Cortex of kidney (tissue), 1 donor: ENCODE measurements at places on chromosomes 12 and 14.

DNA sequence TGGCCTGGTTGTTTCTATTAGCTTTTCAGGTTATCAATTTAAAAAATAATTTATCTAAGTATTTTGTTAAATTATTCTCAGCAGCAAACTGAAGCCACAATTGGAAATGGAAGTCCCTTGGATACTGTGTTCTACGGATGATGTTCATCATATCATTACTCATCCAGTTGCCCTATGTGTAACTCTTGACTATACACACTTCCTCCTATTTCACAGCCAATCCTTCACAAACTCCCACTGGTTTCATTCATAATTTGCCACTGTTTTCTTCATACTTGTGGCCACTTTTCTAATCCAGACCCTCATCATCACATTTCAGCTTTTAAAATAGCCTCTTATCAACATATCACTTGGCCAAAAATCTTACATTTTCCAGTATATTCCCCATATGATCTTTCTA lies 84.0 kb downstream of the CATSPERB start:
- no peak for DNase-seq

DNA sequence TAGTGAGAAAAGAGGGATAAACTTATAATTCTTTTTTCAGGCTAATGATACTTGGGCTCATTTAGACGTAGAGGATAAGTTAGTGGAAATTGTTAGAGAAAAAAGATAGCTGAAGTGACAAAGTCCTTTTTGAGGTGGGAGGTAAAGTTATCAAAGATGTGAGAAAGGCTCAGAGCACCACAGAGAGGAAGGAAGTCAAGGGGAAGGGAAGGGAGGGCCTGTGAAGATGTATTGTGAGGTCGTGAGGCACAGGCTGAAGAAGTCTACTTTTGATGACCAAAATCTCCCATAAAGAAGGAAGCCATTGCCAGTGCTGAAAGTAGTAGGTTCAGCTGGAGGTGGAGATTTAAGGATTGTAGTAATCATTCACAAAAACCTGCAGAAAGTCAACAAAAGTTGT lies 19.4 kb upstream of the PTGDR start:
- no peak for DNase-seq

DNA sequence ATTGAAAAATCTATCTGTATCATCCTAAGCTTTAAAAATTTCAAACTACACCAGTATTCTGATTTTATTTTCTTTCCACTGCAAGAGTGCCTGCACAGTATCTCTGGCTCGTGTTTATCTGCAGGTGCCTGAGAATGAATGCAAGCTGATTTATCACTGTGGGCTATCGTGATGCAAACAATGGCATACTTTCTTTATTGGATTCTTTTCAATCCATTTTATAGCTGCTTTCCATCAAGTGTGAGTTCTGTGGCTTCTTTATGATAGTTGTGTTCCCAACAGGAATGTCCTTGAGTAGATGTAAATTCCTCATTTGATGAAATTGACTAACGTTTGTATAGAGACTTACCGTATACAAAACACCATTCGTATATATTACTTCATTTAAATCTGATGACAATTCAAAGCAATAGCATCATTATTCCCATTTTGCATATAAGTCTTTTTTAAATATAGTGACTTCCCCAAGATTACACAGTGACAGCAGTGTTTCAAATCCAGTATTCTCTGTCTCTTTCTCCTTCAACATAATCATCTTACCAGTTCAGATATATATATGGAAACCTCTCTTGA lies 160.3 kb upstream of the ABCD2 start:
- no peak for DNase-seq

GRCh38 chr12:19614601-19615383 lies 175.5 kb downstream of the AEBP2 start:
- no peak for DNase-seq

DNA sequence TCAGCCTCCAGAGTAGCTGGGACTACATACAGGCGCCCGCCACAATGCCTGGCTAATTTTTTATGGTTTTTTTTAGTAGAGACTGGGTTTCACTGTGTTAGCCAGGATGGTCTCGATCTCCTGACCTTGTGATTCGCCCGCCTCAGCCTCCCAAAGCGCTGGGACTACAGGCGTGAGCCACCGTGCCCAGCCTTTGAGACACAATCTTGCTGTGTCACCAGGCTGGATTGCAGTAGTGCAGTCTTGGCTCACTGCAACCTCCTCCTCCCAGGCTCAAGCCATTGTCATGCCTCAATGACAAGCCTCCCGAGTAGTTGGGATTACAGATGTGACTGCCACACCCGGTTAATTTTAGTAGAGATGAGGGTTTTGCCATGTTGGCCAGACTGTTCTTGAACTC lies 21.3 kb upstream of the STRN3 start:
- no peak for DNase-seq

GRCh38 chr14:103055695-103056094 lies 1.7 kb downstream of the CDC42BPB start:
- DNase-seq: no peak

- no peak for DNase-seq
Observed at GRCh38 chr12:106586803-106587684, 4.2 kb downstream of the RFX4 start.

DNA sequence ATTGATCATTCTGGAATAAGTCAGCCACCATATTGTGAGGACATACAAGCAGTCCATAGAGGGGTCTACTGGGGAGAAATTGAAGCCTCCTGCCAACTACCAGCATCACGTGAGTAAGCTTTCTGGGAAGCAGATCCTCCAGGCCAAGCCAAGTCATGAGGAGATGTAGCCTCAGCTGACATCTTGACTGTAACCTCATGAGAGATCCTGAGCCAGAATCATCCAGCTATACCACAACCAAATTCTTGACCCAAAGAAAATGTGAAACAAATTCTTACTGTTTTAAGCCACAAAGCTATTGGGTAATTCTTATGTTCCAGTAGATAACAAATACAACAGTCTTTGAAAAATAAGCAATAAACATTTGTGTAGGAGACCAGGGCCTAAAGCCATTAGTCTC lies 479.4 kb upstream of the DCN start:
- no peak for DNase-seq

GRCh38 chr14:95024380-95024779 lies 132.9 kb downstream of the DICER1 start:
- no peak for DNase-seq

- DNase-seq: no peak
Observed at GRCh38 chr12:54419088-54419887, at the start of gene ITGA5. Gene ITGA5, minus strand, starts transcription at chr12:54419266. Its CDS starts 68 bp downstream, at chr12:54419198.

GRCh38 chr12:46874642-46875041 lies 48.8 kb upstream of the SLC38A4 start:
- no peak for DNase-seq

GRCh38 chr12:54306925-54307741 lies 6.3 kb upstream of the NFE2 start:
- DNase-seq: no peak

DNA sequence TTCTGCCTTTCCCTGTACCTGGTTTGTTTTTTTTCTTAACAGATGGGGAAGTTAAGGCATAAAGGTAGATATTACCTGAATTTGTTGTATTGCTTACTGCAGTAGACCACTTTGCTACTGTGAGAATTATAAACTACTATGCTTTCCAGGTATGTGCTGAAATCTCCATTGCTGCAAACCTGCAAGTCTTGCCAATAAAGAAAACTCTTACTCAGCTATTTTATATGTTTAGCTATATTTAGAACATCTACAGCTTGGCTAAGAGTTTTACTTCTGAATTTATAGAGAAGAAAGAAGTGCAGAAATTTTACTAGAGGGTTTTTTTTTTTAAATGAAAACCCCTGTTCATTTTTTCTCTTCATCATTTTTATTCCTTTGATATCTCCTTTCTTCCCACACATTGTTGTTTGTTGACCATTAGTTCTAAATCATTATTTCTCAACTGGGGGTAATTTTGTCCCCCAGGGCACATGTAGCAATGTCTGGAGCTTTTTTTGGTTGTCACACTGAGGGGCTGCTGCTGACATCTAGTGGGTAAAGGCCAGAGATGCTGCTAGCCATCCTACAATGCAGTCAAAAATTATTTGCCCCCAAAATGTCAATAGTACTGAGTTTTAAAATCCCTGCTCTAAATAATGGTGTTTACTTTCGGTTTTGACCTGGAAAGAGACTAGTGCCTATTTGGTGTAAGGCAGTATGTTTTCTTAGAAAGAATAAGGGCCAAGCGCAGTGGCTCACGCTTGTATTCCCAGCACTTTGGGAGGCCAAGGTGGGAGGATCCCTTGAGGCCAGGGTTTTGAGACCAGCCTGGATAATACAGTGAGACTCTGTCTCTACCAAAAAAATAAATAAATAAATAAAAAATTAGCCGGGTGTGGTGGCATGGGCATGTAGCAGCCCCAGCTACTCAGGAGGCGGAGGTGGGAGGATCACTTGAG lies 48.6 kb downstream of the PCNX1 start:
- DNase-seq: no peak

DNA sequence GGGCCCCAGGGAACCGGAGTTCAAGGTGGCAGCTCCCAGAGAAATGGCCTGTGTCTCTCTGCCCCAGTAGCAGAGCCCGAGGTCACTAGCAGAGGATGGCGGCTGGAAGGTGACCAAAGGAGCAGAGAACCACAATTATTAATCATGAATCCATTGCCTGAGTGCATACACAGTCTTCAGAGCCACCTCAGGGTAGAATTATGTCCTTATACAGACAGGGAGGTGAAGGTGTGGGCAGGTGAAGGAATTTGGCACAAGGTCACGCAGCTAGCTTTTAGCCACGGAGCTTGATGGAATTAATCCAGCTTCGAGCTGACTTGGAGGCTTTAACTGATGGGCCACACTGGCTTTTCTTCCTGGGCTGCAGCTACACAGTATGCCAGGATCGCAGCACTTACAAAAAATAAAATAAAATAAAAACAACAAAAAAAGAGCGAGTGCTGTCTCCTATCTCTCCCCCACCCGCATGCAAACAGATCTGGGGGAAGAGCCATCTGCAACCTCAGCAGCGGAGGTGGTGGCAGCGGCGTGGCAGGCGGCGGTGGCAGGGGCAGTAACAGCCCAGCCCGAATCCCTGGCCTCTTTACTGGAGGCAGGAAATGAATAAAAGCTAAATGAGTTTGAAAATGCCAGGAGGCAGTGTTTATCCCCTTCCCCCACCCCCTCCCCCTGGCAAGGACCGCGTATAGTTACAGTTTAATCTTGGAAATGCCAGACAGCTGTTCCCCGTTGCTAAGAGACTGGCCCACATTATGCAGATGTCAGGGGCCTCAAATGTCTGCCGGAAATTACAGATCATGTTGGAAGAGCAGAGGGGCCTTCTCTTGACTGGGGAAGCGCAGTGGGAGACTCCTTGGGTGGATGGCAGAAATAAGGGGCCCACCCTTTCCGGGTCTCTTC lies 93.5 kb downstream of the LRRC74A start:
- DNase-seq: no peak

DNA sequence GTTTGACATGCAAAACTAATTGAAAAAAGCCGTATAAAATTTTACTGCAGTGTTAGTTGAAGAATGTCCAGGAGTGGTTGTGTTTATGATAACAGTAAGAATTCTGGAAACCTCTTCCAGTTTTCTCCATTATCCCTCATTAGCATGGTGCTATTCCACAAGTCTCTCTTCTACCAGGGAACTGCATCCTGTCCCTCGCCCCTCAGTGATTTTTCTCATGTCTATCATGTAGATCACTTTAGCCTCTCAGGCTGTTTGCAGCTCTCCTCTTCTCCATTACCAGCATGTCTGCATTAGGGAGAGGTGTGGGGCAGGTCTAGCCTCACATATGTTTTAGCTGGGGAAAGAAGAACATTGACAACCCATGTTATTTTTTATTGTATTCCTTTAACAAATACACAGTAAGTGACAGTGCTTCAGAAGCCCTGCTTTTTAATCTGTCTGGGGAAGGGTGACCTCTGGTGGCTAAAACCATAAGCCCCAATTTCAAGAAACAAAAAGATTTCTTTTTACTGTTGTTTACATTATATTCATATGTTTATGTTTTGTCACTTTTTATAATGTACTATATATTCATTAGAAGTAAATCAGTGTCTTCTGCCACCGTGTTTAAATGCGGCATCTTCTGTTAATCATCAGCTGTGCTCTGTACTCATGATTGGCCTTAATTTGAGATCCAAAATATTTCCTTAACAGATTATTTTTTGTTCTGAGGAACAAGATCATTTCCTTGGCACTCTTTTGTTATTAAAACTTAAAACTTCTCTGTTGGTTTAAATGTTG lies 70.7 kb downstream of the RASSF8 start:
- DNase-seq: no peak

DNA sequence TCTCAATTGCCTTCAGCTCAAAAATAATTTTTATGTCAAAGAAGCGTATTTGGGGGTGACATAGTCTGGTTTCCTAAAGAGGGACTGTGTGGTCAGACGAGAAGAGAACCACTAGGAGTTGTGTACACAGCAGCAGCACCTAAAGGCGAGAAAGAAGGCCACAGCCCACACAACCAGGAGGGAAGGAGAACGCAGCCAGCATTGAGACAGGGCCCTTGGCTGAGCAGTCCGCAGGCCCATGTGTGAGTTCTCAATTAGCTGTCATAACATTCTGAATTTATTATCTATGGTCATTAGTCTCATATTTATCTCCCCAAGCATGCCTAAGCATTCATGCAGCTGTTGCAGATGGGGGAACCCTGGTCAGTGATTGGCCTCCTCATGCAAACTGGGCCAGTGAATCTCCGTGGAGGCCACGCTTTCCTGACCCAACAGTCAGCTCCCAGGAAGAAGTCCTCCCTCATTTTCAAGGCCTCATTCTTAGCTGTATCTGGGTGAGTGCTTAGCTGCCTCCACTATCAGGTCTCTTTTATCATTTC lies 81.2 kb upstream of the ATF7IP start:
- no peak for DNase-seq

- no peak for DNase-seq
Observed at GRCh38 chr12:88248606-88249005, 106.5 kb downstream of the TMTC3 start.

GRCh38 chr14:100115726-100116125 lies 43.7 kb downstream of the DEGS2 start:
- no peak for DNase-seq

DNA sequence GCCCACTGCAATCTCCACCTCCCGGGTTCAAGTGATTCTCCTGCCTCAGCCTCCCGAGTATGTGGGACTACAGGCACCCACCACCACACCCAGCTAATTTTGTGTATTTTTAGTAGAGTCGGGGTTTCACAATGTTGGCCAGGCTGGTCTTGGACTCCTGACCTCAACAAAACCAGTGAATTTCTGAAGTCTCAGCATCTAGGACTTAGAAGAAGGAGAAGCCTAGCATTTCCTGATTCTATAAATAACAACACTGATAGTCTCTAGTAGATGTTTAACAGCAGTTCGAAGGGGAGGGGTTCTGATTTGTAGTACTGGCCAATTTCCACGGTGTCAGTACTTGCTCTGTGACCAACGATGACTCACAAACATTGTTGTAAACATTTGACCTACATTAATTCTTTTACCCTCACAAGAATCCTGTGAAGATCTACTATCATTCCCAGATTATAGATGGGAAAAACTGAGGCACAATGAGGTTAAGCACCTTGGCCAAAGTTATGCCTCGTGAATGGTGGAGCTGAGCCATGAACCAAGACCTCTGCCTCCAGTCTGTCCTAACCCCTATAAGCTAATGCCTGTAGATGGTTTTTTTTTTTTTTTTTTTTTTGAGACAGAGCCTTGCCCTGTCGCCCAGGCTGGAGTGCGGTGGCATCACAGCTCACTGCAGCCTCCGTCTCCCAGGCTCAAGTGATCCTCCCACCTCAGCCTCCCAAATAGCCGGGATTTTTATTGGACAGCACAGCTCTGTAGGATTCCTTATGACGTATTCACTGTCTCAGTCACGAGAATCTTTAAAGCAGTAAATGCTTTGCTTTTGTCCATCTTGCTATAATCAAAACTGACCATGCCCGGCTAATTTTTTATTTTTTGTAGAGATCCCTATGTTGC lies 5.2 kb downstream of the P2RX4 start:
- DNase-seq: no peak

- DNase-seq: no peak
Observed at GRCh38 chr12:124188084-124188483, 106.8 kb upstream of the RFLNA start.
